ENCODE measurements at places on chromosomes 7 and 10.

DNA sequence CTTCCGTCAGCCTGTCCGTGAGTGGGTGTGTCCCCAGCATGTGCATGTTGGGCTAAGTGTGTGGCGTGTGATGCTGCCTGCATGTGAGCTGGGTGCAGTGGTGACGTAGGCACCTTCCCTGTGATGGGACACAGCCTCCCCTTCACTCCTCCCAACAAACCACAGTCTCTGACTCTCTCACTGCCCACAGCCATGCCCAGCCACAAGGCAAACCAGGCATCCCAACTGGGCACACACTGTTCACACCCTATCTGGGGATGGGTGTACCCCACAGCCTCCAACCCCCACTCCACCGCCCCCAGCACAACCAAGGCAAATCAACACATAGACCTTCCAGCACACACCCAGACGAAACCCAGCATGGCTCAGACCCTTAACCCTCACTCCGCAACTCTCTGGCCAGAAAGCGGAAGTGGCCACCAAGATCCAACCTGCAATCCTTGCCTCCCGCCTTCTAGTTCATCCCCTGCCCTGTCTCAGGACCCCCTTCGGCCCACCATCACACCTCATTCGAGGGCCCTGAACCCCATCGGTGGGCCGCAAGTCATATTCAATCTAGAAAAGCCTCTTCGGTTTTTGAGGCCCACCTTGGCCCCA lies 10.4 kb downstream of the PSD start:
- no peak for DNase-seq

DNA sequence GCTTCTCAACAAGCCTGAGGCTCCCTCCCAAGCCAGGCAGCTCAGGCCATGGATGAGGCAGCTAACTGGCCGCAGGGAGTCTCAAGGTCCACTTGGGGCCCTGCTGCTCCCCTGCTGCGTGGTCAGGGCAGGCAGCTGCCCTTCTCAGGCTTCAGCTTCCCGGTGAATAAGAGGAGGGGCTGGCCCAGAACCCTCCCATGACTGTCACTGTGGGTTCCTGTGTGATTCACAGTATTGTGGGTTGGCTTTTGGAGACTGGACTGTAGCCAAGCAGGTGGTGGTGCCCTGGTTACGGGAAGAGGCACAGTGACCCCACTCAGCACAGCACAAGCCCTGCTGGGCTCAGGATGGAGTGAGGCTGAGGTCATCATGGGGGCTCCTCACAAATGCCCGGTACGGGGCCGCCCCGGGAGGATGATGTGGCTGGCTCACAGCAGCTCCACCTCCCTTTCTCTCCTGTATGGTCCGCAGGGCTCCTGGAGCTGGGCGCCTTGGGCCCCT lies 189.8 kb downstream of the HECW1 start:
- DNase-seq: no peak

DNA sequence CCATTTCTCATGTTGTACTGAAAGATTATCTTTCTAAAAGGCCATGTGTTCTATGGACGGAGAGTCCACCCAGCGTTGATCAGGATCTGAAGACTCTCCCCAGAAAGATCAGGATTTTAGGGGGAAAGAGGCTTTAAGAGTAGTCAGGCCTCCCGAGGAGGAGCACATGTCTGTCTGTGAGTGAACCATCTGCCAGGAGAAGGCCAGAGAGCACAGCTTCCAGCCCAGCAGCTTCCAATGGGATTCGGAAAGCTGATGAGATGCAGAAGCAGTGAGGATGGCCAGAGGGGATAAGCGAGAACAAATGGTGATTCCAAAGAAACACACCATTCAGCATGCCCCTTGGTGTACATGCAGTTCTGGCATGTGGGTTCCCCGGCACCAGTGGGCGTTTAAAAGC lies 88.5 kb upstream of the TCERG1L start:
- DNase-seq: no peak

- no peak for DNase-seq
These were observed 30.0 kb downstream of the GTF2IRD1 start for GRCh38 chr7:74483402-74484336.

- no peak for DNase-seq
These were observed 148.4 kb downstream of the RNF133 start for GRCh38 chr7:122550545-122550944.

- no peak for DNase-seq
These were observed 1.8 kb downstream of the INPP5A start for GRCh38 chr10:132539431-132539839.
